Esophagus squamous epithelium (tissue), 5 donors: ENCODE measurements at places on chromosomes 6 and 20. TPM values are rescaled to one million over a fixed set of nuclear protein-coding genes. Genes with fewer than 3 reads are reported as not detected.

The CYP21A2 gene
- total RNA-seq = not detected

The CAGE1 gene
- total RNA-seq = not detected

The LY6G6D gene
- total RNA-seq = not detected

The CPNE1 gene
- total RNA-seq = 68.7 TPM
